ENCODE measurements at places on chromosomes 3 and 15.

GRCh38 chr15:48806151-48806550 lies 4.7 kb downstream of the CEP152 start:
- DNase-seq: no peak

GRCh38 chr3:67083277-67083676 lies 85.2 kb downstream of the KBTBD8 start:
- no peak for DNase-seq

GRCh38 chr3:141950572-141951493 lies 74.4 kb downstream of the ATP1B3 start:
- DNase-seq: no peak

DNA sequence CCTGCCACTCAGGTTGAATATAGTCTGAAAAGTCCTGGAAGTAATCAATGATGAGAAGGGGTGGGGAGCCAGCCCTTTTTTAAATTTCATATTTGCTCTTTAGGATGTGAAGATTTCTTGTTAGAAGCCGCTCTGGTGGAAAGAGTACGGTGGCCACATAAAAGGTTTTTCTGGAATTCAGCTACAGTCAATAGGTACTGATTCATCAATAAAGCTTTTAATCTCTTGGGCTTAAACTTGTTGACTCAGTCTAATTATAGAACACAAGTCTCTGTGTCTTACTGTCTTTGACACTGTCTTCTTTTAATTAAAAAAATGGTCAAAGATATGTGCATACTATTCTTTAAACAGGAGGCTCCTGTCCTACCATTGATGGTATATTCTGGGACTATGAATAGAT lies 99.9 kb upstream of the TP63 start:
- DNase-seq: no peak

GRCh38 chr15:69587723-69588426 lies 135.3 kb downstream of the RPLP1 start:
- no peak for DNase-seq

DNA sequence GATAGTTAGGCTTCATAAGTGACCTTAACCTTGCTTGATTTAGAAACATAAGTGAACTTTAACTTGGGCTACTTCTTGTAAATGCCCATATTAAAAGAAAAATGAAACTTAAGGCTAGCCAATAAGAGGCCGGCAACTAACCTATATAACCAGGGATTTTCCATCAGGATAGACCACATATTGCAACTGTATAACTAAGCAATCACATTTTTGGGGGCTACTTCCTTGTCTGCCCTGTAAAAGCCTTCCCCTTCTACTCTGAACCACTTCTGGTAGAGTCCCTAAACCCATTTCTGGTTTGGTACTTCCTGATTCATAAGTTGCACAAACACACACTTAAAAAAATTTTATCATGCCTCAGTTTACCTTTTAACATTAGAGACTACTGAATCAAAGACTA lies 150.9 kb upstream of the UBE2E2 start:
- DNase-seq: no peak

DNA sequence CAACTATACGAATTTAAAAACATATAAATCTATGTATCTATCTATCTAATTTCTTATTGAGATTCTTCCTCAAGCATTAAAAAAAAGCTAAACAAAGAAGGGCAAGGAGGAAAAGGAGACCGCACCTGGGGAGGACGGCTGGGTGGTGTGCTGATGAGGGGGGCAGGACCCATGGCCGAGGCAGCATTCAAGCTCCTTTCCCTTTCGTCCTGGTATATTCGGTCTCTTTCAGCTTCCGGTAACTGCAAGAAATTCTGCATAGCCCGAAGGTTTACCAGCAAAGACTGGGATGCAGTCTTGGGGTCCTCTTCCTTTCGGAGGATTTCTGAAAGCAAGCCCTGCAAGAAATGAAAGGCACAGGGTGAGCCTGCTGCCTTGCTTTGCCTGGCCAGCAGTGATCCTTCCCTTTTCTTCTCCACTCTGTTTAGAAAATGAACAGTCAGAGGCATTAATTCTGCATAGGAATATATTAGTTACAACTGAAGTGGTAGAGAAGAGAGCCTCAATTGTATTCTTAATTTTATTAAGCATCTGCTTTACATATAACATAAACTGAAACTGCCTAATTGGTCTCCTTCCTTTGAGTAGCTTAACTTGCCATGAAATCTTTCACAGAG lies 38.8 kb downstream of the SATB1 start:
- no peak for DNase-seq

DNA sequence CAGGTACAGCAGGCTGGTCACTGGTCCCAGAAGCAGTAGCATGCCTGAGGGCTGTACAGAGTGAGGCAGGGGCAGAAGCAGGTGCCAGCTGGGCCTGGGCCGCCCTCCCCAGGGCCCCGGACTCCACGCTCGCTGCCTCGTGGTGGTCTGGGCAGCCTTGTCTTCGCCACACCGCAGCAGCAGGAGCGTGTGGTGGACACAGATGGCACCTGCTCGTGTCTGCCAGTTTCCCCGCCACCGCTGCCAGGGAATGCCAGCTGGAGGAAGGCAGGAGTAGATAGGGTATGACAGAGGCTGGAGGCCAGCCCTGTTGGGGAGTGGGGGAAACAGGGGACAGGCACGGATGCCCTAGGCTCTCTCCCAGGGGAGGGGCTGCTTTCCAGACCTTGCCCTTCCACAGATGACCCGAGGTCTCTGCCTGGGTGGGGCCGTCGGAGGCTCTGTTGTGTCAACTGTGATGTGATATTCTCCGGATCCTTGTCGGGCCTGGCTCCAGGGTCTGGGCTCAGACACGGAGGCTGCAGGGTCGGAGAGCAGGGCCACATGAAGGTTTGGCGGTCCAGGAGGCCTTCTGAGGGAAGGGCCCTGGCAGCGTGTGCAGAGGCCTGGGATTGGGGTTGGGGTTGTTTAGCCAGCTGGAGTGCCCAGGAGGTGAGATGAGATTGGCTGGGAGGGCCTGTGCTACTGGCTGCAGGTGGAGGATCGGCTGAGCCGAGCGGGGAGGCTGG lies 33.6 kb downstream of the GOLGA6L10 start:
- no peak for DNase-seq

DNA sequence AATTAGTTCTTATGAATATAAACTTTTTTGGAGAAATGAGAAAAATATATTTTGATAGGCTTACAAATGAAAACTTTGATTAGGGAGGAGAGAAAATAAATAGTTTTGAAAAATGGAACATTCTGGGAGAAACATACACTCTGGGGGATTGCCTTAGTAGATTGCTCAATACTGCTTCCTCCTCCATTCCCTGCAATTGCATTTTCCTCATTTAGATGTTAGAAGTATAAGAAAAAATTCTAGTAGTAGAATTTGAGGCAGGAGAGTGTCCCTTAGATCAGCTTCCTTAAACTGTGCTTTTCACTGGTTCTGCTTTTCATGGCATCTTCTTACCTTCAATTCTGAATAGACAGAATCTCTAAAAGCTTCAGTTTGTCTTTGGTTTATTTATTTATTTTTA lies 46.2 kb upstream of the CTDSPL2 start:
- DNase-seq: no peak

GRCh38 chr3:143298886-143299535 lies 179.4 kb downstream of the CHST2 start:
- DNase-seq: no peak

- DNase-seq: no peak
Observed at GRCh38 chr3:99108508-99108907, 207.0 kb upstream of the DCBLD2 start.

DNA sequence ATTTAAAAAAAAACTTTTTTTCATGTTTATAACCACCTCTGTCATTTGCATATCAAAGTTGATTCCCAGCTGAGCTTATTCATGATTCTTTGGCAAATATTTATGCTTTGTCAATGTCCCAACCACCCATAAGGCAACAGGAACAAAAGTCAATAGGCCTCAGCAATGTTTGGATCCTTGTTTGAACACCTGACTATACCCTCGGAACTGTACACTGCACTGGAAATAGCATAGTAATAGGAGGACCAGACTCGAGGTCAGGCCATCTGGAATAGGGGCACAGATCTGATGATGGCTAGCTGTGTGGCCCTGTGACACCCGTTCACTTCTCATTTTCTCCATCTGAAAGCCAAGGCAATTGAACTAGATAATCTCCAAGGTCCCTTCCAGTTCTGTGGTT lies 301.7 kb upstream of the ATP11B start:
- no peak for DNase-seq

GRCh38 chr15:73570355-73571032 lies 62.7 kb downstream of the NPTN start:
- DNase-seq: no peak

DNA sequence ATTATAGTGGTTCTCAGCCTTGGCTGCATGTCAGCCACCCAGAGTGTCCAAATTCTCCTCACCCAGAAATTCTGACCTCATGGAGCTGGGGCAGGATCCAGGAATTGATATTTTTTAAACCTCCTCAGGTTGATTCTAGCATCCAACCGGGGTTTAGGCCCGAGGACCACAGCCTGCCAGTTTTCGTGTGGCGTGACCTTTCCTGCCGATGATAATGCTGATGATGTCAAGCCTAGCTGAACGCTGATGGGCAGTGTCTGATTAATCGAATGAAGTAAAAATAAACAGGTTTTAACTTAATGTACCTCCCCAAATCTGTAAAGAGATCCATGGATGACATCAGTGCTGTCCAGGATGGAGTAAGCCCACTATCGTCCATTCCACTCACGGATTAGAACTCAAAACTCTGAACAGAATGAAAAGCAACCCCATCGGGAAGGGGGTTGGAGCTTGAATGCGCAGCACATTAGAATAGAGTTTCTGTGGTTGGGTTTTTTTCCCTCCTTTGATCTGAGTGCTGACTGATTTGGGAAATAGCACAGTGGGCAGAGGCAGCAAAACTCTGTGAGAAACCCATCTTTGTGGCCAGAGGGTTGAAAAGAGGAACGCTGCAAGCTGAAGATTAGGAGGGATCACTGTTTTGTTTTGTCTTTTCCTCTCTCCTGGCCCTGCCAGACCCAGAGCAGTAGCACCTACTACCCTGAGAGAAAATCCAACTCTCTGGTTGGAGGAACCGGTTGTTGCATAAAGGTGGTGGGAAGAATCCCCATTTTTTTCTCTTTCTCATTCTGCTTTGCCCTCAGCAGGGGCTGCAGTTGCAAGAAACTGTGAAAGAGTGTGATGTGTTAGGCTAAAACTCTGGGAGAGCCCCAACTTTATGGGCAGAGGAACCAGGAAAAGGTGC lies 153.9 kb downstream of the APBA2 start:
- no peak for DNase-seq

GRCh38 chr15:31811641-31812040 lies 218.7 kb upstream of the CHRNA7 start:
- no peak for DNase-seq

GRCh38 chr3:56788521-56788920 lies 13.2 kb downstream of the ARHGEF3 start:
- no peak for DNase-seq

- no peak for DNase-seq
Observed at GRCh38 chr3:82082796-82083195, 321.4 kb upstream of the GBE1 start.

DNA sequence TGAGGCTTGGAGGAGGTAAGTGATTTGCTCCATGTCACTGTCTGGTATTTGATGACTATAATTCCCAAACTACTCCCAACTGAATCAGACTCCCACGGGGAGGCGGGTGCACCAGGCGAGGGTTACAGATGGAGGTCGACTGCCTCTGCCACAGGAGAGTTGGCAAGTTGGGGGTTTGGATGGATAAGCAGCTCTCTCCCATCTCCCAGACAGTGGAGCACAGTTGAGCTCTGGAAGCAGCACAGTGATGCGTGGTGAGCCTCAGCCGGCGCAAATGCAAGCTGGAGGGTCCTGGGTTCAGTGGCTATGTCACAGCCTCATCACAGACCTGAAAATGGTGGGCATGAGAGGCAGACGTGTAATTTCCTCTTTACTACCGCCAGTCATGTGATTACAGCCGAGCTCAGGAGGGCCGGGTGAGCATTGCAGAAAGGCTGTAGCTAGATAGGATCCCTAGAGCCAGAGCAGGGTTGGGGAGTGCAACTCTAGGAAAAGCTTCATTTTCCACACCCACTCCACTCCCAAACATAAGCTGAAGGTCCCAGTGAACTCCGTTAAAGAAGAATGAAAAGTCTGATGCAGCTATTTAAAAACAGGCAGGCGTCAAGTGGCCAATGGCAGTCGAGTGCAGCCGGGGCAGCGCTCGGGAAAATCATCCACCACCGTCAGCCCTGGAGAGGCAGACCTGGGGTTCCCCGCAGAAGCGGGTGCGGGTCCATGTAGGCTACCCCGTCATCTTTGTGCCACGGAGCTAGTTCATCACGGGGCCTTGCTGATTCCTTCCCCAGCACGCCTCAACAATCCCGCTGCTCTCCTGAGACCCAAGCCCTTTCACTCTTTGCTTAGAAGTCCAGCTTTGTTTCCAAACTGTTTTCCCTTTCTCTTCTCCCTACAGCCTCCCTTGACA lies 33.3 kb upstream of the VPS8 start:
- no peak for DNase-seq

GRCh38 chr15:48617619-48618018 lies 27.9 kb downstream of the FBN1 start:
- DNase-seq: no peak

DNA sequence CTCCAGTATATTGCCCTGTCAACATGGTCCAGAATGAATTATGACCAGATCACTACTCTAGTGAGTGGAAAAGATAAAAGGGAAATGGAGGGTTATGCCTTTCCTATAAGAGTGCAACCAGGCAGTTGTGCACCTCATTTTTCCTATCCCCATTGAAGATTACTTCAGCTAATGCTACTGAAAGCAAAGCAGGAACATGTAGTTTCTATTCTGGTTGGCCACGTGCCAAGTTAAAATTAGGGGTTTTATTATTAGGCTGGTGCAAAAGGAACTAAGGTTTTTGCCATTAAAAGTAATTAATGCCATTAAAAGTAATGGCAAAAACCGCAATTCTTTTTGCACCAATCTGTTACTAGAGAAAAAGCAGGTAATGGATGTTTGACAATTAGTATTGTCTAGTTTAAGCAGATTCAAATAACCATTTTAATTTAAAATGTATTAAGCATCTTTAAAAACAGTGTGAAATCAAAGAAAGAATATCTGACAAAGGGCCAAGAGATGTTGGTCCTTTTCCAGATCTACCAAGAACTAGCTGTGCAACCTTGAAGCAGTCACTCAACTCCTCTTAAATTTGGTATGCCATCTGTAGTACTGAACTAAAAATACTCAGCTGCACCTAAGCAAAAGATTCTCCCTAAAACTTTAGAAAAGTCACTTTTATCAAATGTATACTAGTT lies 567.5 kb upstream of the CCDC54 start:
- no peak for DNase-seq

DNA sequence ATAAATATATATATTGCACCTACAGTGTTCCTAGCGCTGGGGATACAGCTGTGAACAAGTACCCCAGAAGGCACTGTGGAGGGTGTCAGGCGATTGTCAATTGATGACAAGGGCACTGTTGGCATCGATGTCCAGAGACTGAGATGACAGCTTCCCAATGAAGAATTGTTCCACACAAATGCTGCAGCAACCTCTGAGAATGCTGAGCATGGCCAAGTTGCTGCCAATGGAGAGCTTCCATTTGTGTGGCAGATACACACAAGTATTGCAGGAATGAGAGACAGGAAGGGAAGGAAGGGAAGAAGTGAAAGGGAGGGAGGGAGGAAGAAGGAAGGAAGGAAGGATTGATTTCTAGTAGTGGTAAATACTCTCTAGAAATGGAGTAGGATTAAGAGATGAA lies 21.9 kb downstream of the LRTM1 start:
- DNase-seq: no peak
